ENCODE measurements at places on chromosomes 5 and 9.

DNA sequence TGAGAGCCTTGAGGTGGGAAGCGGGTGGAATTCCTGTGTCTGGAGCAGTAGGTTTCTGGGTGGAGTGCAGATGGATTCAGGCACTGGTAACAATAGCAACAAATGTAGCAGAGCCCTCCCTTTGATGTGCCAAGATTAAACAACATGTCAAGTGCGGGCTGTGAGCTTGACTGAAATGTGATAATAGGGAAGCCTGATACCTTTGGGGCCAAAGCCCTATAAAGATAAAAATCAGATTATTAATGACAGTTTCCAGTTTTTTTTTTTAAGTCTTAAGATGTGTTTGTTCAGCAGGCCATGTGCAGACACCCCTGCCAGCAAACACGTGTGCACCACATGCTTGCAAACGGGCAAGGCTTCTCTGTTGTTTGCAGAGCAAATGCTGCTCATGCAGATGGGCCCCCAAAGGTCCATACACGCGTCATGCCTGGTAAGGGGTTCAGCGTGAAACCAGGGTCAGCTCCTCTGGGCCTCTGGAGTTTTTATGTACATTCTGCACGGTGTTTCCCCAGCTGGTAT, 193.2 kb downstream of the GADD45G start:
- no peak for DNase-seq

DNA sequence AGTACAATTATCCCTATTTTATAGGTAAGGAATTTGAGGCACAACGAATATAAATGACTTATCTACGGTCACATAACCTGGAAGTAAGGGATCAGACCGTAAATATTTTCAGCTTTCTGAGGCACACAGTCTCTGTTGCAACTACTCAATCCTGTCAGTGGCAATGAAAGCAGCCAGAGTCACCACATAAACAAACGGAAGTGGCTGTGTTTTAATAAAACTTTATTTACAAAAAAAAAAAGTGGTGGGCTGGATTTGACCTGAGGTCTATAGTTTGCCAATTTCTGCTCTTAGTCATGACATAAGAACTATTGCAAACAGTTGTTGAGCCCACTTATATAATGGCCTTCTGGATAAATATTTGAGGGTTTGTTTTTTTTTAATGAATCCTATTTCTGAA, 29.6 kb downstream of the ZNF366 start:
- DNase-seq = no peak

- no peak for DNase-seq
Observed at GRCh38 chr5:3596857-3597166, 1.2 kb downstream of the IRX1 start.

DNA sequence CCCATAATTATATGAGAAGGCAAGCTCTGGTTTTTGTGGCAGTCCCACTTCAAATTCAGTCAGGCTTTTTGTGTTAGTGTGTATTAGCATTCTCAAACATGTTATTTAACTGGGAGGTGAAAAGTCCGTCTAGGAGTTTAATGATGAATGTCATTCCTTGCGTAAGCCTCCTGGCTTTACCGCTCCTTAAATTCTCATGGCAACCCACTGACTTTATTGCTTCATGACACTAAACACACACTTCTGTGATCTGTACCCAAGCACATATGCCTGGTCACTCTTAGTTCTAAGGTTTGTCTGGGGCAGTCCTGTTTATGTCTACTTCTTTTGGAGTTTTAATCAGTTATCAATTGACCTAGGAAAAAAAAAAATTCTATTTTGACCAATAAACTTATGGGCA, 677.9 kb upstream of the DMAC1 start:
- DNase-seq = peak; percentile 5

DNA sequence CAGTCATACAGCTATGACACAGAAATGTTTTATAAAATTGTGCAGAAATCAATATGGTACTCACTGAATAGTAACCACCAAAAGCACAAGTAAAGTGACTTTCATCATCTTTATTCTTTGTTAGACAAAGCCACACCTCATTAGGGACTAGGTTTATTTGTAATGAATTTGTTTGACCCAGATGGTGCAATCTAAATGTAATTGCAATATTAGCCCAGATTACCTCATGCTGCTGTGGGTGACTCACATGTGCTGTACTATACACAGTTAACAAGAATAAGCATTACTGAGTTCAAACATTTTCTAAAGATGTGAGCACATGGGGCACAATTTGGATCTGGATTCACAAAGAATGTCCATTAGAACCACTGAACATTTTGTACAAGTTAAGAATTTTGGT, 759.3 kb upstream of the TYRP1 start:
- DNase-seq = peak; percentile 83

- DNase-seq = no peak
Observed at GRCh38 chr5:22693121-22693520, 160.0 kb downstream of the CDH12 start.

DNA sequence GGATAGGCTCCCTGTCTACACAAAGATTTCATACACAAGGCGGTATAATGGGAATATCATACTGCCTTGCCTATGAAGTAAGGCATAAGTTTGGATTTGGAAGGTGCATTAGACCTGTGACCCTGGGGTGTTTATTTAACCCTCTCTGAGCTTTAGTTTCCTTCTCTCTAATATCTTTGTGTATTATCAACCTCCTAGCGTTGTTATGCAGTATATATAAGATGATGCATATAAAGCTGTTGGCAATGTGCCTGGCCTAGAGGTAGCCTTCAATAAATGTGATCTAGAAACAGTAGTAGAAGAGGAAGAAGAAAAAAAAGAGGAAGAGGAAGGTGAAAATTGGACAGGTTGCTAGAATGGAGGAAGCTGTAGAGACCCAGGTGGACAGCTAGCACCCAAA, 311.6 kb upstream of the CLINT1 start:
- no peak for DNase-seq

DNA sequence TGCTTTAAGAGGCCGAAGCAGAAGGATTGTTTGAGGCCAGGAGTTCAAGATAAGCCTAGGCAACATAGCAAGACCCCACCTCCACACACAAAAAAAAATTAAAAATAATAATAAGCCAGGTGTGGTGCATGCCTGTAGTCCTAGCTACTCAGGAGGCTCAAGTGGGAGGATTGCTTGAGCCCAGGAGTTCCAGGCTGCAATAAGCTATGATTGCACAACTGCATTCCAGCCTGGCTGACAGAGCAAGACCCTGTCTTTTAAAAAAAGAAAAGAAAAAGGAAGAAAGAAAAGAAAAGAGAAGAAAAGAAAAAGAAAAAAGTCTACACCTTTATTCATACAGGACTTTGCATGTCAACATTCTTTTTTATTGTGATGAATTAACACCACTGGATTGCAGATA, 2125.8 kb downstream of the MAT2B start:
- DNase-seq = peak; percentile 68

- no peak for DNase-seq
Observed at GRCh38 chr5:134148986-134149539, 27.7 kb downstream of the SKP1 start.

DNA sequence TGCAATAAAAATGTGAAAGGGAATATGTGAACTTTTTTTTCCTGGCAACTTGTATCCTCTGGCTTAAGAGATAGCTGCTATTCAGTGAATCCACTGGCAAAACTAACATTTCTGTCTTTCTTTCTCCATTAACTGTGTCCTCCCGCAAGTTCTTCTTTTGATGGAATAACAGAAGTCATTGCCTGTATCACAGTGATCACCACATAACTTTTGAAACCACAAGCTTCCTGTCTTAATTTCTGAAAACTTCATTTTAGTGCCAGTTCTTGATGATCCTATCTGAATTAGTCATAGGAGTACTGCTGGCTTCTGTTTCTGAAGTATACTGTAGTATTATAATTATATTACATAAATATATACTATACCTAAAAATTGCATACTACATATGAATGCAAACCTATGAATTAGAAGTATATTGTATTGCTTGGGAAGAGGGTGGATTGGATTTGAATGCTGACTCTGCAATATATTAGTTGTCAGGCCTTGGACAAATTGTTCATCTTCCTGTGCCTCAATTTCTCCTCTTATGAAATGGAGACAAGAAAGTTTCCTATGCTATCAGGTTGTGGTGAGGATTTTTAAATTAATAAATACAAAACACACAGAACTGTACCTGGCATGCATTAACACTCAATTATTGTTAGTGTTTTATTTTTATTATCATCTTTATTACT, 441.6 kb downstream of the CETN3 start:
- peak; percentile 64 for DNase-seq

DNA sequence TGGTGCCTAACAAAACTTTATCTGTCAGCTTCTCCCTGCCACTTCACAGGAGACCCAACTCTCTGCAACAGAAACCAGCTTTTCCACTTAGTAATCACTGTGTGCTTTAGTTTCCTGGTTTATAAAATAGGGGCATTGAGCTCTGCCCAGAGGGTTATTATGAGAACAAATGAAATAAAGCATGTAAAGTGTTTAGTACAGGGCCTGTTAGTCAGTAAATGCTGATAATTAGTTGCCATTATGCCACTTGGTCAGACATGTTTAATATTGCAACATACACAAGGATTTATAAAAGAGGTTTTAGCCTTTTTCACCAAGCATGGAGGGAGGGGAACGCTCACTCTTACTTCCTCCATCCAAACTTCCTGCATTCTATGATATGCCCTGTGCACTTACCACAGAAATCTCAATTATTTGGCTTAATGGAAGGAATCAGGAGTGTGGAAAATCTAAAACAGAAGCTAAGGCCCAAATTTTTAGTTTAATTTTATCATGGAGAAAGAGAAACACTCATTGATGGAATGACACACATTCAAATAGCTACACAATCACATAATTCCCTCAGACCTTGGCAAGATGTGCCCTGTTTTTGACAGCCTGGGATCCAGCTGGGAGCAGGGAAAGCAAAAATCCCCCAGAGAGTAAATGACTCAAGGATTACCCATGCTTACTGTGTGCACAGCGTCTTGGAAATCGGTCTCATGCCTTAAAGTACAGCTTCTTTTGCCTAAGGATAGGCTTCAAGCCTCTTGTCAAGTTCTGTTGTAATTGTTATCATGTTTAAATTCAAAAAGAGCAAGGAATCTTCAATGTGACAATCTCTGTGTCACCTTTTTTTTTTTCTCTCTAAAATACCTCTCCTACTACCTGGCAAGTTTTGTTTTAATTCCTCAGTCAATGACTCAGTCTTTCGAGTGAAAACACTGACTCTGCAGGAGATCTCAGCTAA, 34.0 kb downstream of the ZNF474 start:
- DNase-seq = peak; percentile 85

DNA sequence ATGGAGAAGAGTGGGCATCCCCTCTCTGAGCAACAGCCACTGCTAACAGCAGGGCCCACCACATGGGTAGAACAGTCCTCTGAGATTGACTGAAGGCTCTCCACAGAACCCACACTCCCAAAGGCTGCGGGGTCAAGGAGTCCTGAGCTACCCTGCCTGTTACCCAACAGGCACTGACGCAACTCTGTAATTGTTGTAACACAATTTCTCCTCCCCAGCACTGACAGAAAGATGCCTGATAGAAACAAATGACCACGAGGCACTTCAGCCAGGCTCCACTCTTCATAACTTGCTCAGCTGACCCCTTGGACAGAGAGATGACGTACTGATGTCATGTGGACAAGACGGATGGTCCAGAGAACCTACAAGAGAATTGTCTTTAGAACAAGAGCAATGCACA, 220.7 kb downstream of the SPOCK1 start:
- peak; percentile 59 for DNase-seq

GRCh38 chr5:56802205-56802604, 13.1 kb upstream of the MAP3K1 start:
- no peak for DNase-seq

DNA sequence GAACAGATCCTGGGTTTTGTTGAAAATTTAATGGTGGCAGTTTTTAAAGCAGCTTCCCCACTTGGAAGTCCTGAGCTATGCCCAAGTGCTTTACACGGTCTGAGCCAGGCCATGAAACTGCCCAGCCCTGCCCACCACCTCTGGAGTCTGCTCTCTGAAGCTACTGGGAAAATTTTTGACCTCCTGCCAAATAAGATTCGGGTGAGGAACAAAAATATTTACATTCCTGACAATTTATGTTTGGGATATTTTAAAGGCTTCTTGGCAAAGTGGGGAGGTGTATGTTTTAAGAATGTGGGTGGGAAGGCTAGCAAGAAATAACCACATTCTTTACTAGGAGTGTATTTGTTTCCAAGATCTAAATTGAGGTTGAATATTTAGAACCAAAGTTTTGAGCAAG, 50.0 kb downstream of the HACD4 start:
- DNase-seq = peak; percentile 78

DNA sequence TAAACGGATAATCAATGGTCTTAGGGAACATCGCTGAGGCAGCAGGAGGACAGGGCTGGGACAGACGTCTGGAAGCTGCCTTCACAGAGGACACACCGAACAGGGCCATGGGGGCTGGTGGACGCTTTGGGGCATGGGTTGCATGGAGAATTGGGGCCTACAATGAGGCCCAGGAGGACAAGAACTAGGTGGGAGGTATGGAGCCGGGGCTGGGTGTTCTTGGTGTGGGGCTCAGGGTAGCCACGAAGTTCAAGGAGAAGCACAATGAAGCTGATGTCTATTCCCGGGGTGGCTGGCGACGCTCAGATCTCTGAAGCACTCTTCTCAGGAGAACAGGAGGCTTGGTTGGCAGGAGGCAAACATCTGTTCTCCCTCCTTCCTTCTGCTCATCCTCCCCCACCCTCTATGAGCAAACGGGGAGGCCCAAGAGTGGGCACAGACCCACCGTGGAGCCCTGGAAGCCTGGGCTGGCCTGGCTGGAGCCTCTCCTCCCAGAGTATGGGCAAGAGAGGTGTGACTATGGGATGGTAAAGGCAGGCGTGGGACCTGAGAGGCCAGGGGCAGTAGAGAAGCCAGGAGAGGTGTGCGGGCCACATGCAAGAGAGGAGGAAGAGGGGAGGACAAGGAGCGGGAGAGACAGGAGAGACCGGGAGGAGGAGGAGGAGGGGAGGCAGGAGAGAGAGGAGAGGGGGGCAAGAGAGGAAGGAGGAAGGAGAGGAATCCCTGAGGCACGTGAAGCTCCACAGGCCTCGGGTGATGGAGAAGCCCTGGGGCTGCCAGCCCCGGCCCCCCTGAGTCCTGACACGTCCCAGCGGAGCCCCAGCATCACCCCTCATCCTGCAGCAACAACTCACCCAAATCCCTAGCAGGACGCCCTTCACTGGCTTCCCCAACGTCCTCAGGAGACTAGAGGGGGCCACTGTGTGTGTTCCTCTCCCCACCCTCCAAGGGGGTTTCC, 159.1 kb downstream of the OLFM1 start:
- no peak for DNase-seq

DNA sequence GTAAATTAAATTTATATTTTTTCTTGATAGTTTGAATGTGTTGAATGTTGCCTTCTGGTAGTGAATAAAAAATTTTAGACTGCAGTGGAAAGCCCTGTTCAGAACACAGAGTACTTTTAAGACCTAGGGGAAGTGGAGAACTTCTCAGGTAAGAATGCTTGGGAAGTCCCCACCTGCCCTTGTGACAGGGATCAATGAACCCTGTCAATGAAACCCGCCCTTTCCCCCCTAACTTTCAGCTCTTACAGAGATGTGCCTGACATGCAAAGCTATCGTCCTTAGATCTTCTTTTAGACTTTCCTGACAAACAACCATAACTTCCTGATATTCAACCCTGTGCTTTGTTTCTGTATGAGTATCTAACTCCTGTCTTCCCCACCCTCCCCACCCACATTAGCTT, 562.7 kb downstream of the TLE4 start:
- DNase-seq = no peak

Measured in amniotic epithelial cell (primary cell).